Cardiac fibroblast (primary cell): ENCODE measurements at places on chromosomes 2 and 18.

DNA sequence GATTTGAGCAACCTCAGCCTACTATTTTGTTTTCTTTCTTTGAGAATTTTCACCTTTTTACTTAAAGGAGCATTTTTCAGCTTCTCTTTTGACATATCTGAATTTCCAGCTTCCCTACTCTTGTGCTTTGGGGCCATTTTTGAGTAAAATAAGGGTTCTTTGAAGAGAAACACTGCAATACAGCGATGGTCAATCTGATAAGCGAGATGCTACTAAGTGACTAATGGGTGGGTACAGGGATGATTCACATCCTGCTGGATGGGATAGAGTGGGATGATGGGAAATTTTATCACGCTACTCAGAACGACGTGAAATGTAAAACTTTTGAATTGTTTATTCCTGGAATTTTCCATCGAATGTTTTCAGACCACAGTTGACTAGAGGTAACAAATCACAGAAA is 211.5 kb downstream of the TMEM247 start:
- DNase-seq: peak; percentile 90

- peak; percentile 40 for DNase-seq
These were observed 23.7 kb downstream of the FARP2 start for GRCh38 chr2:241379481-241380480.

DNA sequence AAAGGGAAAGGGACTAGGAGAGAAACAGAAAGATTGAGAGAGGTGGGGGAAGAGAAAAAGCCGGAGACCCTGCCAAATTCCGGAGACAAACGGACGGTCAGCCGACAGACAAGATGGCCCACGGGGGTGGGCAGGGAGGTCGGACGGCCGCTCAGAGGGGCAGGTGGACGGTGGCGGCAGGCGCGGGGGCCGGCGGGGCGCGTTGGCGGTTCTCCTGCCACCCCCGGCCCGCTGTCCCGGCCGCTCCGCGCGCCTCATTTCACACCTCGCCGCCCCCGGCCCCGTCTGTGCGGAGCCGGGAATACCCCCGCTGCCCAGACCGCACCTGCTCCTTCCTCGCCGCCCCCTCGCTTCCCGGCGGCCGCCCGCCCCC is 935 bp downstream of the SLC30A3 start:
- no peak for DNase-seq

DNA sequence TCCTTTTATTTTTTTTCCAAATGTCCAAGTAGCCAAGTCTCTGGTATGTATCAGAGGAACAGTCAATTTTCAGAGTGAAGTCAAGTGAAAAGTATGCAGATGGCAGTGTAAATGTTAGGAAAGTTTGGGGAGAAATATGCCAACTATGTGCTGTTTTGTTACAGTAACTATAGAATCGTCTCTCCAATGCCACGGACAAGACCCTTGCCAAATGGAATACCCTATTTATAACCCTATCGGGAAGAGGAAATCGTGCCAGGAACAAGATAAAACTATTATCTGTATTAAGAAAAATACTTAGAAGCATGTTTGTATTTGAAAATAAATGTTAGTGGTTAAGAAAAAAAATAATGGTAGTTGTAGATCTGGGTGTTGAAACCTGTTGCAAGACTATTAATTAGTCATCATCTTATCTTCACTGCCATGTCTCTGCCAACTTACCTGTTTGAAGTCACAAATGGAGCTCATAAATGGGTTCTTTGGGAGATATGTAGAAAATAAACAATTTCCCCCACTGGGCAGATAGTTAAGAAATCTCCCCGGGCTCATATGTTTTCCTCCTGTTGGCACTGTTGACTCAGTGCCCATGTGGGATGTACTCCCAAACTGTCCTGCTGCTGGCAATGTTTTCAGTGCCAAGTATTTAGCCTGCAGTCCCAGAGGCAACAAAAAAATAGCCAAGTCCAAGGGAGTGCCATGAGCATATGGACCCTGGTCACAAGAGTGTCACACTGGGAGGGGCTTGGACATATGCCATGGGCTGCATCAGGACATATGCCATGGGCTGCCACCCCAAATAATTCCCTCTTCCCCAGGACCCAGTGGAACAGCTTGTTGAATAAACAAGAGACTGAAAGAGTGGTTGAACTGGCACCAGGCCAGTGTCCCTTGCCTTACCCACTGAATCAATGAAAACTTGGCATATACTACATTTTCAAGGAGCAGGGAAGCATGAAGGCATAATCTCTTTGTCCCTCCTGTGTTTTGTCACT is 366.9 kb downstream of the OSR1 start:
- DNase-seq: peak; percentile 82

DNA sequence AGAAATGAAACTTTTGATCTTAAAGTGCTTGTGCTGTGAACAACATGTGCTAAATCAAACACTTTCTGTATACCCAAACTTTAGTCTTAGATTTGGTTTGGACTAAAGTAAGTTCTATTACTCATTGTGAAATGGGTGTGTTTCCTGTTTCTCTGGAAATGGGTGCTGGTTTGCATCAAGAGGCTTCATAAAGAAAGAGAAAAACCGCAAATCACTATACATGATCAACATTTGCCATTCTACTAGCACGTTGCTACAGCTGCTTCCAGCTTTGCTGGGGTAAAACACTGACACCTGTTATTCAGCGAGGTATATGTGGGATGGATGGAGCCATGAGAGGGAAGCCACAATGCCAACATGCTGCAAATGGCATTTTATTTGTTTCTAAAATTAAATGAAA is 547.0 kb upstream of the ACVR2A start:
- no peak for DNase-seq
